ENCODE measurements at places on chromosomes 6 and 20. TPM values are rescaled to one million over a fixed set of nuclear protein-coding genes. Genes with fewer than 3 reads are reported as not detected.

DNA sequence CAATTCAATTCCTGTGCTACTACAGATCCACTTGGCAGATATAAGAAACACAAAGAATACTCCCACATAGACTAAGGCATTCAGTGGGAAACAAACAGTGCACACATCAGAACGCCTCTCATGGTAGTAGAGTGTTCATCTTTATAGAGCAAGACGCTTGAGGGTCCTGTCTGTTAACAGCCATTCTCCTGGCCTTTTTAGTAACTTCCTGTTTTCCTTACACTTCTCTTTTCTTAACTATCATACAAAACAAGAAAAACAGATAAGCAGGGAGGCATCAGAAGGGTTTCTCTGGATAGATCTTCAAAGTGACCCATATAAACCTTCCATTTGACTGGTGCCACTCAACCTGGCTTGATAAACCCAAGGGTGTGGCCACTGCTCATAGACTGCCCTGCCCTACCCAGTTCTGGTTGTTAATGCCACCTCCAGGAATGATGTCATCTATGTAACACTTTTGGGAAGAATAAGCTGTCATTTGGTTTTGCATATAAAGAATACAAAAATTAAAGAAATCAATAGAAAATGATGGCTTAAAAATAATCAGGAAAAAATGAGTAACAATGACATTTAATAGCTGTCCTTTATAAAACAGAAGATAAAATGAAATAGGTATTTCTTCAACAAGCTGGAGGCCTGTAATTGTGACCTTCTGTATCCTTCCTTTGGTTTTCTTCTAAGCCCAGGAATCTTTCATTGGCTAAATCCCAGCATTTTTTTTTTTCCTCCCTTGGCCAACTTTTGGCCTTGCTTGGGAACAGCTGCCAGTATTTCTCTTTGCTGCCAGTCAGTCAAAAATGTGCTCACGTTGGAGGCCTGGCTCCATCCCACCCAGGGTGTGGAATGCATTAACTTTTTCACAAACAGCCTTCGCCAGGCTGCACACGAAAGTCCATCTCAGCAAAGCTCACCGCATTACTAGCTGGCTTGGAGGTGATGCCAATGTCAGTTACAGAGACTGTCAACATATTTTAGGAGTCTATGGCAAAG is 103.5 kb downstream of the GJA10 start:
- DNase-seq: no peak

DNA sequence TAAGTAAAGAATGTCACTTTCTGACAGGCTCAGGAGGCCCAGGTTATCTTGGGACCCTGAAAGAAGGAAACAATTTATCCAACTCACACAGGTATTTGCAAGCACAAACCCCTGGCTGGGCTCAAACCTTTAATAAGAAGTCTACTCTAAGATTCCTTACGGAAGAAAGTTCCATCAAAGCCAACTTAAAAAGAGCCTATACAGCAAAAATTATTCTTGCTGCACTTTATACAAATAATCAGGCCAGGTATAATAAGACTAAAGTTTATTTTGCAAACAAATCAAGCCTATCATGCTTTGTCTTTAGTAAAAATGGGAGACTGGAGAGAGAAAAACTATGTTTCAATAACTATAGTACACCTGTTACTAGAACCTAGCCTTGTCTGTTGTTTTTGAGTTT is 102.1 kb downstream of the DTNBP1 start:
- no peak for DNase-seq

GRCh38 chr20:53468587-53468986 is 125.1 kb downstream of the ZNF217 start:
- no peak for DNase-seq

- DNase-seq: no peak
These were observed 991 bp downstream of the UQCC2 start for GRCh38 chr6:33710296-33711121.

Gene PPARD
- 9.5 TPM for total RNA-seq

- DNase-seq: no peak
These were observed 33.2 kb downstream of the VEGFA start for GRCh38 chr6:43803055-43803782.

Gene STMN3
- under 0.01 TPM for total RNA-seq

- no peak for DNase-seq
These were observed 43.4 kb downstream of the PTK7 start for GRCh38 chr6:43119482-43119881.

Gene FAM210B
- total RNA-seq: 25.9 TPM

GRCh38 chr20:17227219-17227575 is 357 bp downstream of the PCSK2 start:
- DNase-seq: no peak
